Effector CD4-positive, alpha-beta T cell (primary cell): ENCODE measurements at places on chromosomes 1 and 21.

DNA sequence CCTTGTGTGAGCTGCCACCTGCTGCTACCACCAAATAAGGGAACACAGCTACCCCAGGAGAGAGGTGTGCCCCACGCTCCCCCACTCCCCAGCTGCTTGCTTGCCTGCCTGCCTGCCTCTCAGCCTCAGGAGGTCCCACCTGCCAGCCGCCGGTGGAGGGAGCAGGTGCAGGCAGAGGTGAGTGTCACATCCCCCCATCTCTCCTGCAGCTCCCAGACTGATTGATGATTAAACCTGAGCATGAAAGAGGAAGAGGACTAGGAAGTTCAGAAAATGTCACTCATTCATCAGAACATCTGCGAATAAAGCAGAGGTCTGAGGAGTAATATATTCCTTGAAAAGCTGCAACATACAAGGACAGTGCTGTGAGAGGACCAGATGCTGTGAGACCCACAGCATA, 58.6 kb upstream of the HIVEP3 start:
- DNase-seq: no peak

DNA sequence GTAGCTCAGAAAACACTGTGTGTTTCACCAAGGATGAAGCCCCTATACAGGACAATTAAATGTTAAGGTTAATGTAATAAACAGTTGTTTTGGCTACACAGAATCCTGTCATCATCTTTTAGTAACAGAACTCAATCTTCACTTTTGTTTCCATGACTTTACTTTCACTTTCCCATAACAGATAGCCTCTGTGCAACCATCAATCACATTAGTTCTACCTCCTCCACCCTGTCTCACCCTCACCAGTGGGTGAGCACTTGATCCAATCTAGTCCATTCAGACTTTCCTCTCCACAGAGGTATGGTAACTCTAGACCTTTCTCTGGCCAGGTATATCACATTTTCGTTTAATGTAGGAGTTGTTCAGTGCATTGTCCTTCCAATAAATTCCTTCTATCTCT, 1018.5 kb downstream of the ADGRL2 start:
- no peak for DNase-seq

DNA sequence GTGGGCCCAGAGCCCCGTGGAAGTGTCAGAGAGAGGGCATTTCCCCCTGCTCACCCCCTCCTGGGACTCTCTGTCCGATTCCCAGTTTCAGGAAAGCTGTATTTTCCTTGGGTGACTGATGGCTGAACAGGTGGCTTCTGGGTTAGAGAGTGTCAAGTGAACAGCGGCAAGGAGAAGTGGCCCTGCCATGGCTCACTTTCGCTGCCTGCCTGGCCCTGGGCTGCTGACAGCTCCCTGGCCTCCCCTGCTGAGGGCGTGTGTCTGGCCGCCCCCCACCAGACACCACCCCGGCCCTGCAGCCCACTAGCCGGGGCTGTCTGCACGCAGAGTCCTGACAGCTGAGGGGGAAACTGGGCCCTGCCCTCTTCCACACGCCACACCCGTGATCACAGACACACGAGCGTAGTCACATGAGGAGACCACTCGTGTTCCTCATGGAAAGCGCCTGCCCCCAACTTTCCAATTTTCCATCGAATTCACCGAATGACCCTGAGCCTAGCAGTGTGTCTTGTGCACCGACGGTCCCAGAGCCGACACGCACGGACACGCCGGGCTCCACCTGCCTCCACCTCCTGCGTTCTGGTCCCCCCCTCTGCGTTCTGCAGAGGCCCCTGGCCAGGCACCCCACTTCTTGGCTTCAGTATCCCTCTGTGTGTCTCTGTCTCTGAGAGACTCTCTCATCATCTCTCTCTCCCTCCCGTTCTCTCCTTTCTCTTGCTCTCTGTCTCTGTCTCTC, 60.6 kb upstream of the CASZ1 start:
- DNase-seq: no peak

DNA sequence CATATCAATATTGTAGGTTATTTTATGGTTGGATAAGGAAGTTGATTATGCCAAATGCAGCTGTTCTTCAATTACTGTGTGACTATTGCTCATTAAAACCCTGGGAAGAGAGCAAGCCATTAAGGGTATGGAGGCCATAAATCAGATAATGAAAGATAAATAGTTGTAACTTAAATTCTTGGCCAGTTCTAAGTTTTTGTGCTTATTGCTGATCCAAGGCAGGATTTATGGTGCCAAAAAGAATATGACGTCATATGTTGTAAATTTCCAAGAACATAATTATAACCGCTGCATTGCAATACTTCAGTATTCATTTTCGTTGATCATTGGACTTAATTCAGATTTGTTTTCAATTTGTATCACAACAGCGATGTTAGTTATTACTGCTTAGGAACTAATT, 211.6 kb downstream of the LRRC40 start:
- no peak for DNase-seq

DNA sequence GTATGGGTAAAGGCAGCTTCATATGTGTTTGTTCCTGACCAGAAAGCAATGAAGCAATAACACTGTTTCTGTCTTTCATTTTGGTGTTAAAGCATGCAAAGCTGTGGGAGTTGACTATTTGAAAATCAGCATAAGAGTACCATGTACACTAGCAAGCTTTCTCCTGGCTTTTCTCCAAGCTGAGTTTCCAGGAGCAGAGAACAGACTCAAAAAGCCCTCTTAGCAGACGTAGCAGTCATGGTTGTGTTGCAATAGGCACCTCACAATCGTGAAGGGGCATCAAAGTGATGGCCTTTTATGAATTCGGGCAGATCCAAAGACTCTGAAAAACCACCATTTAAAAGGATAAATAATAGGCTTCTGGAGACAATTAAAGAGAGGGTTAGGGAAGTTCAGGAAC, 159.7 kb downstream of the PTGER3 start:
- DNase-seq: no peak

DNA sequence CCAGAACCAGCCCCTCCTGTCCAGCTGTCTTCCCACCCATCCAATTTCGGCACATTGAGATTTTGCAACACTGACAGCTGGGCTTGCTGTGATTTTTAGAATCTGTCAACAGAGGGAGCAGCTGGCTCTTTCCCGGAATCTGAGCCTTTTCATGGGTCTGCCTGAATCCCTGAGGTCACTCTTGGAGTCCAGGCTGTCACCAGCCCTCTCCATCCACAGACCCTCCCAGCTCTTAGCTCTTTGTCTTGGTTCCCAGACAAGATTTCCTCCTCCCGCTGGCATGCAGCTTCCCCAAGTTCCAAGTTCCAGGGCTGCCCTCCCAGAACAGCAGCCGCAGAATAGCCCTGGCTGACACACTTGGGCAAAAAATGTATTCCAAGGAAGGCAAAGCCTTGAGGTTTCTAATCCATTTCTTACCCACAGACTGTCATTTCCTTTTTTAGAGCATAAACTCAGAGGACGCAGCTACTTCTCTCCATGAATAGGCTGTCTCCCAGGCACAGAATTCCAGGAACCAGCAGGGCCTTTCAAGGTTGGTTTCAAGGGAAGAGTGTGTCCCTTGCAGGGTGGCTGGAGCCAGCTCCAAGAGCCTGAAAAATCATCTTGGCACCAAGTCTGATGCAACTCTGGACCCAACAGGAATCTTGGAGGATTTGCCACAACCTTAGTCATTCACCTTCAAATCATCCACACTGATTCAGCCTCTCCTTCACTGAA, 7.1 kb upstream of the TMEM61 start:
- no peak for DNase-seq

- no peak for DNase-seq
Observed at GRCh38 chr21:35853321-35854239, 206.7 kb downstream of the SETD4 start.

DNA sequence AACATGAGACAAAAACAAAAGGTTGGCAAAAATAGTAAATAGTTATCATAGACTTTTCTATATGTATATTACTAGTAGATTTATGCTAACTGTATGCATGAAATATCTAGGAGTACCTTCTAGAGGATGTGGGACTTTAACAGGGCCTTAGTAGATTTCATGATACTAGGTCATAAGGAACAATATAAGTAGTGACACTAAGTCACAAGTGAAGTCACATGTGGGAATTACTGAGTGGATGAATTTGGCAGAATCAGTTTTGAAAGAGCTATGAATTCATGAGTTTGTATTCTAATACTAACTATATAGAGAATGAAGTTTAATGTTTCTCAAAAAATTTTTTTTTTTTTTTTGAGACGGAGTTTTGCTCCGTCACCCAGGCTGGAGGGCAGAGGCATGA, 53.1 kb upstream of the GPR25 start:
- DNase-seq: no peak

DNA sequence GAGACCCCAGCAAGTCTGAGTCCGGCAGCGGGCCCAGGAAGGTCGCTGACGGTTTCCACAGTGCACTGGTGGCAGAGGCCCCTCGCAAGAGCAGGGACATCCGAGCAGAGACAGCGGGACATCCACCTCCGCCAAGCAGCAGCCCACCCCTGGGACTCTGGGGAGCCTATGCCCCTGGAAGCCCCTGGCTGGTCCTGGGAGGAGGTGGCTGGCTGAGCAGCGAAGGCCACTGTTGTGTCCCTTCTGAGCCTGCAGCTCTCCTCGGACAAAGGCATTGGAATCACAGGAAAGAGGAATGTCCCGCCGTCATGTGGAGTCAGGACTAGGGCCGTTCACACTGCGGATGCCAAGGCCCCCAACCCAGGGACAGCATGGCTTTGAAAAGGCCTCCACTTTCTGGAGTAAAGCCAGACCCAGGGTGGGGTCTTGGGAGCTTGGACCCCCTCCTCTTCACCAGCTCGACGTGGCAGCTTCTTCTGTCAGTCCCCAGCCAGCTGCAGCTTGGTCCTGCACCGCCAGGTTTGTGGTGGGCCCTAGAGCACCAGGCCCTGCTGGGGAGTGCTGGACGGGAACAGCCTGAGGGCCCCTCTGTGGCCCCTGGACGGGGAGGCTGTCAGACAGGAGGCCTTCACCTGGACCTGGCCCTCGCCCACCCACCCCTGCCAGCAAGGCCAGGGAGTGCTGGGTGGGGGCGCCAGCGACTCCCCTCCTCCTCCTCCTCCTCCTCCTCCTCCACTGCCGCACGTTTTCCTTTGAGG, 1.4 kb downstream of the MEGF6 start:
- no peak for DNase-seq

DNA sequence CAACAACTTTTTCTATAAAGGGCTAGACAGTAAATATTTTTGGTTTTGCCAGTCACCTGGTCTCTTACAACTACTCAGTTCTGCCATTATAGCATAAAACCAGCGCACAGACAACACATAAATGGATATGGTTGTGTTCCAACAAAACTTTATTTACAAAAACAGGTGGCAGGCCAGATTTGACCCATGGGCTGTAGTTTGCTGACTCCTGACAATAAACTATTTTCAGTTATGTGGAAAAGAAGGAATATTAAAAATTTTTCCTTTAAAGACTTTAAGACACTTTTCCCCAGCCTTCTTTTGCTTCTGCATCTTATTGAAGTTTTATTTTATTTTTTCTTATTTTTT, 16.0 kb downstream of the EIF2D start:
- DNase-seq: no peak

DNA sequence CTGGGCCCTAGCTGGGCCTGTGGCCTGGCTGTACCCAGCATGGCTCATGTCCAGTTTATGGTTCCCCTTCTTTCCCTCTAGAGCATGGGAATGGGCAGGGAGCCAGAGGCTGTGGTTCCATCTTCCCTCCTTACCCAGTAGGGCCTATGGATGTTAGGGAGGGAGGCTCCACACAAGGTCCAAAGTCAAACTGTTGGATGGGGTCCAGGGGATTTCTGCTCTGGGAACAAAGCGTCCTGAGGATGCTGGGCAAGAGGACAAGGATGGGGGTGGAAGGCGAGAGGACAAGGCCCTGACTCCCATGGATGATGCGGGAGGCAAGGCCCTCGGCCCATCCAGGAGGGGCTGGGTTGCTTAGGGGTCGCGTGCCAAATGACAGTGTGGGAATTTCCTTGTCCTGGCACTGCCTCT, 17.3 kb downstream of the CSF1 start:
- no peak for DNase-seq

GRCh38 chr1:66022904-66023620, 230.4 kb downstream of the PDE4B start:
- no peak for DNase-seq

GRCh38 chr1:109306832-109307273, at the start of gene MYBPHL:
Gene MYBPHL, minus strand, starts transcription at chr1:109307011. Its CDS starts 20 bp downstream, at chr1:109306991.
- DNase-seq: no peak

- DNase-seq: no peak
Observed at GRCh38 chr1:93021539-93022134, 57.4 kb upstream of the MTF2 start.

DNA sequence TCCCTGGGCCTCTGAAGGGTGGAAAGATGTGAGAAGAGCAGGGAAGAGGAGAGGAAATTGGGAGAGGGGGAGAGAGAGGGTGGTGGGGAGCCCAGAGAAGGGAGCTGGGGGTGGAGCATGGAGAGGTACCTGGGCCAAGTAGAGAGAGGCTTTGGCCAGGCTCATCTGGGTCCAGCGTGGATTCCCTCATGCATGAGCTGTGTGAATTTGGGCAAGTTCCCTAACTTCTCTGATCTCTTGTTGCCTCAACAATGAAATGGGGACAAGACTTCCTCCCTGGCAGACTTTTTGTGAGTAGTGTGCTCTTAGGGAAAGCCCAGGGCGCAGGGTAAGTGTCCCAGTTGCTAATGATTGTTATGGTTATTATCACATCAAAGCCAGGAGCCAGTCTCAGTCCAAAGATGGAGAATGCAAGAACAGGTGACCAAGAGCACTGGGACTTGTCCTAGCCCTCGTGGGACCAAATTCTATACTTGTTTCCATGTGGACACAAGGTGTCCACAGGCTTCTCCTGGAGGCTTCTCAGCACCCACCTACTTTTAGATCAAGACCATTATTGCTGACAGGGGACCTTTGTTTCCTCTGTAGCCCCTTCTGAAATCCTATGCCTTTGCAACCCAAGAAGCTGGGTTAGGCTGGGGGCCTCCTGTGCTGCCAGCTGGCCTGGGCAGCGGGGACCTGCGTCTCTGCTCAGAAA, 13.9 kb downstream of the IL6R start:
- DNase-seq: no peak

GRCh38 chr21:16389643-16390042, 659.9 kb downstream of the USP25 start:
- no peak for DNase-seq

DNA sequence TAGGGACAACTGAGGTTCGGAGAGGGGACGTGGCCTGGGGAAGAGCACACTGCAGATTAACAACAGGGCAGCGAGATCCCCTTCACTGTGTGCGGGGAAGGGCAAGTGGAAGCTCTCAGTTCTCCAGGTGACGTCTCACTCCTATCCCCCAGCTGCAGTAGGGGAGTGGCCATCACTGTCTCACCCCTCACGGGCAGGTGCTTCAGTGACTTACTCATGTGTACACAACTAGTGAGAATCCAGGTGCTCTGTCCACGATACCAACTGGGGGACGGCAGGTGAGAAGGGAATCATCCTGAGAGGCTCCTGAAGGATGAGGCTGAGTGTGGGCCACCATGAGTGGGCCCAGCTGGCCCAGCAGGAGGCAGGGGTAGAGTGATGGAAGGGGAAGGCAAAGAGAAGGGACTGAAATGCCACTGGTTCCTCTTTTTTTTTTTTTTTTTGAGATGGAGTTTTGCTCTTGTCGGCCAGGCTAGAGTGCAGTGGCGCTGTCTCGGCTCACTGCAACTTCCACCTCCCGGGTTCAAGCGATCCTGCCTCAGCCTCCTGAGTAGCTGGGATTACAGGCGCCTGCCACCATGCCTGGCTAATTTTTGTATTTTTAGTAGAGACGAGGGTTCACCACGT, 25.9 kb downstream of the RHBG start:
- no peak for DNase-seq
